ENCODE measurements at places on chromosomes 4 and X.
A peak's percentile ranks its signal among the peaks of the same experiment; 100 is the strongest.

DNA sequence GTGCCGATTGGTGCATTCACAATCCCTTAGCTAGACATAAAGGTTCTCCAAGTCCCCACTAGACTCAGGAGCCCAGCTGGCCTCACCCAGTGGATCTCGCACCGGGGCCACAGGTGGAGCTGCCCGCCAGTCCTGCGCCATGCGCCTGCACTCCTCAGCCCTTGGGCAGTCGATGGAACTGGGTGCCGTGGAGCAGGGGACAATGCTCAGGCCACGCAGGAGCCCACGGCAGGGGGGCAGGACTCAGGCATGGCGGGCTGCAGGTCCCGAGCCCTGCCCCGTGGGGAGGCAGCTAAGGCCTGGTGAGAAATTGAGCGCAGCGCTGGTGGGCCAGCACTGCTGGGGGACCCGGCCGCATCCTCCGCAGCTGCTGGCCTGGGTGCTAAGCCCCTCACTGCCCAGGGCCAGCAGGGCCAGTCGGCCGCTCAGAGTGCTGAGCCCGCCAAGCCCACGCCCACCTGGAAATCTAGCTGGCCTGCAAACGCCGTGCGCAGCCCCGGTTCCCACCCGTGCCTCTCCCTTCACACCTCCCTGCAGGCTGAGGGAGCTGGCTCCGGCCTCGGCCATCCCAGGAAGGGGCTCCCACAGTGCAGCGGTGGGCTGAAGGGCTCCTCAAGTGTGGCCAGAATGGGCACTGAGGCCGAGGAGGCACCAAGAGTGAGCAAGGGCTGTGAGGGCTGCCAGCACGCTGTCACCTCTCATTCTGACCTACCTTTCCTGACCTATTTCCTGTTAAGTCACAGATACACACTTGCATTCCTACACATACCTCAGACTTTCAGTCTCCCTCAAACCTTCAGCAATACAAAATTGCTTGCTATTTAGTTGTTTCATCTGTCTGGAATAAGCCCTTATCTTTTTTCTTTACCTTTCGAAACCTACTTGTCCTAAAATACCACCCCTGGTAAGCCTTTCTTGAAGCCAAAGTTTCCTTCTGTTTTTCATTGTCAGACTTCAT, 20.7 kb downstream of the UBE2K start:
- no peak for DNase-seq

DNA sequence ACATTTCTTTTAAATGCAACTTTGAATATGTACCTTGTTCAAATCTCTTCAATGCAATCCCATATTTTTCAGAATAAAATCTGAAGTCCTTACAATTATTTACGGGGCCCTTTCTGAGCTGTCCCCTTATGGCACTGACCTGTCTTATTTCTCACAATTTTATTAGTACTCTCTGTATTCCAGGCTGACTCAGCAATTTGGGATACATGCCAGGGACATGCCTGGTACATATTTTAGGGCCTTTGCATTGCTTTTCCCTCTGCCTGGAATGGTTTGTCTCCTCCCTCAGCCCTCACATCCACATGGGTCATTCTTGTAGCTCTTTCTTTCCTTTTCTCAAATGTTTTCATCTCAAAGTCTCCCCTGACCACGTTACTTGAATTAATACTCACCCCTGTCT, 172.2 kb upstream of the TECRL start:
- no peak for DNase-seq

GRCh38 chrX:6644411-6644810, 109.5 kb upstream of the VCX3A start:
- DNase-seq, result no peak

DNA sequence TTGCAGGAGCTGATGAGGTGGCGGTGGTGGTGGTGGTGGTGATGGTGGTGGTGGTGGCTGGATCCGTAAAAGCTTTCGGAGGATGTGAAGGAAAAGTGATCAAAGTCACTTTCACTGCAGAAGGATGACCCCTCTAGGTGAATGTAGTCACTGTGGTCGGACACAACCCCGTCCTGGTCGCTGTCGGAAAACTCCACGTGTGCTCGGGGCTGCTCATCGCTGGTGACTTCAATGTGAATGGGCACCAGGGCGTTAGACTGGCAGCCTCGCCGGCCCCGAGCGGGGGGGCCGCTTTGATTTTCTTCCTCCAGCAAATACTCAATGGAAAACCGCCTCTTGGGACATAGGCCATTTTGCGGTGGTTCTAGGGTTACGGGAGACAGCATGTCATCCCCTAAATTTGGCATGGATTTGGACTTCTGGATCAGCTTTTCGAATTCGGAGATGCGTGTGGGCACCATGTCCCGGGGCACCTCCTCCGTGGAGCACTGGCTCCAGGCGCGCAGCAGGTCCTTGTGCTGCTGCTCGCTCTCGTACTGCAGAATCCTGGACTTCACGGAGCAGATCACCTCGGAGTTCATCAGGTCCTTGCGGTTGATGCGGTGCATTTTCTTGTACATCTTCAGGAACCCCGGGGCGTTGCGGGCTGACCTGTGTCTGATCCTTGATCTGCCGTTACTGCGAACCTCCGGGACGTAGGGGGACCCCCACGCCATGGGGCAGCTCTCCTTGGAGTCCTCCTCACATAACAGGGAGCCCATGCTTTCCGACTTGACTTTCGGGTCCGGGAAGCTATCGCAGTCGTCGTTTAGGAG, 88.3 kb upstream of the PDLIM3 start:
- no peak for DNase-seq

- DNase-seq, result no peak
Measured at GRCh38 chr4:138707746-138708677, 307.6 kb upstream of the NOCT start.

- no peak for DNase-seq
Measured at GRCh38 chr4:168765726-168766125, 244.3 kb downstream of the CBR4 start.

DNA sequence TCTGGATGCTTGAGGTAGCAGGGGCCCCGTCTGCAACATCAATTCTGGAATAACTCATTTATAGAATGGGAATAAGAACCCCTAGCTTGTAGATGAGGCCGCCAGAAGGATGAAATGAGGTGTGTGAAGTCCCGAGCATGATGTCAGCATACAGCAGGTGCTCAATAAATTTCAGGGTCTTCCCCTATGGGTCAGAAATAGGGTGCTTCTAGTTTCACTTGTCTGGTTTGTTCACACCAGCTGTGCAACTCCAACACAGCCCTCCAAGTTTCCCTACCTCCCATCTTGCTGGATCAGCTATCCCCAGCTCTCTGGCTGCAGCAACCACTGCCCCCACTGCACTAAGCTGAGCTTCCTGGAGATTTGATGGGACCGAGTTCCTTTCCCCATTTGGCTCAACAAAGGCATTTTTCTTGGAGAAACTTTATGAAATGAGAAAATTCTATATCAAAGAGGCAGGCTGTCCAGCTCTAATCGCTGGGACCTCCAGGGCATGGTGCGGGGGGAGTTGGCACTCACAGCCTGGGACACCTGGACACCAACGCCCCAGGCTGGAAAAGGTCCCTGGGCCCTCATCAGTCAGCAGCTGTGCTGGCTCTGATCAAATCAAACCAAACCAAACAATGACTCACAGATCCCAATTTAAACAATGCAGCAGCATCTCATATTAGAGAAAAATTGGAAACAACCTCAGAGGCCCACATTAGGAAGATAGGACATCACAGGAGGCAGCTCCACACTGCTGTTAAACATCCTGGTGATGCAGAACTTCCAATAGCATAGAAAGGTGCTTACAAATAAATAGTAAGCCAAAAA, 13.3 kb downstream of the SLC2A9 start:
- DNase-seq, result no peak

GRCh38 chr4:94603170-94603747, 151.5 kb downstream of the PDLIM5 start:
- no peak for DNase-seq

- DNase-seq, result no peak
Measured at GRCh38 chr4:188455062-188455752, 316.0 kb downstream of the TRIML1 start.

- DNase-seq, result no peak
Measured at GRCh38 chr4:141643557-141643956, 7.2 kb downstream of the IL15 start.

- DNase-seq, result peak; percentile 20
Measured at GRCh38 chrX:71282514-71283402, 677 bp upstream of the NONO start.

GRCh38 chr4:122701965-122702364, 30.5 kb upstream of the BBS12 start:
- no peak for DNase-seq

DNA sequence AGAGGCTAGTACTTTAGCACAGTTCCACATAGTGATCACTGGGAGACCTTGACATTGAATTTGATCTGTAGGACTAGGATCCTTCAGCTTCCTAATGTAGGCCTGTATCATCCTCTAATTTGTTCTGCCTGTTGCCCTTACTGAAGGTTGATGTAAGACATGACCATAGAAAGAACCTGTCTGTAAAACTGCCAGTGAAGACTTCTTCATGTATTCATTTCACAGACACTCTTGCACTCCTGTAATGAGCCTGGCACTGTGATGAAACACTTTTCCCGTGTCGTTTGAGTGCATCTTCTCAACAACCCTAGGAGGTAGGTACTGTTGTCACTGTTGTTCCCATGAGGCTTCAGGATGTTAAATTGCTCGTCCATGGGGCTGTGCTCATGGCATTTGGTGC, 14.7 kb downstream of the RAB9A start:
- DNase-seq, result no peak

DNA sequence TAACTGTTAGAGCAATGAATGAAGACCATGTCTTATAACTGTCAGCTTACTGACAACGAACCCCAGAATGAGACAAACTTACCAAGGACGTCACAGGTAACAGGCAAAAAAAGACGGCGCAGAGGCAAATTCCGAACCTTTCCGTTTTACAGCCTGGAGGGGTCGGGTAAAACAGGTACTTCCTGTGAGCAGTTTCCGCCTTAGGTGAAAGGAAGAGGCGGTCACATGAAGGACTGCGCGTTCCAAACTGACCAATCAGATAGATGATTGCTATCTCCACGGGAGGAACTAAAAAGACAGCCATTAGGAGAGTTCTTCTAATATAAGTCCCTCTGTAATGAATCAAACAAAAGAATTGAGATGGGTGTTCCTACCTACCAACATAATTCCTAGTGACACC, at the start of gene COX7B2:
COX7B2 (minus strand) TSS at position 168 of the 400 bp plus-strand sequence. CDS start 174,053 bp downstream, outside the sequence.
- no peak for DNase-seq

DNA sequence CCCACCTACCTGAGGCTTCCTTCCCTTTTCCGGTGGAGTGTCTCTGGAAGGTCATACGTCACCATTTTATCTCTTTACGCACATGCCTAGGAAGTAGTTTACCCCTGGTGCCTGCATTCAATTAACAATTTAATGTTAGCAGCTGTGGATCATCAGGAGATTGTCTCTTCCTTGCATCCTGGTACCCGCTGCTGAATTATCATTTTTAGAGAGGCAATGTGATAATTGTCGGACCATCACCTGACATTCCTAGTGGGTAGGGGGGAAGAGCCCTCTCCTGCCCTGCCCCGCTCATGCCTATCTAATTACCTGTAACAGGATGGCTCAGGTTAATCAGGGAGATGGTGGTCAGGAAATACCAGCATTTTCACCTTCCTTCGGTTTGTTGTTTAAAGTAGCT, 863.6 kb downstream of the RPA4 start:
- no peak for DNase-seq

DNA sequence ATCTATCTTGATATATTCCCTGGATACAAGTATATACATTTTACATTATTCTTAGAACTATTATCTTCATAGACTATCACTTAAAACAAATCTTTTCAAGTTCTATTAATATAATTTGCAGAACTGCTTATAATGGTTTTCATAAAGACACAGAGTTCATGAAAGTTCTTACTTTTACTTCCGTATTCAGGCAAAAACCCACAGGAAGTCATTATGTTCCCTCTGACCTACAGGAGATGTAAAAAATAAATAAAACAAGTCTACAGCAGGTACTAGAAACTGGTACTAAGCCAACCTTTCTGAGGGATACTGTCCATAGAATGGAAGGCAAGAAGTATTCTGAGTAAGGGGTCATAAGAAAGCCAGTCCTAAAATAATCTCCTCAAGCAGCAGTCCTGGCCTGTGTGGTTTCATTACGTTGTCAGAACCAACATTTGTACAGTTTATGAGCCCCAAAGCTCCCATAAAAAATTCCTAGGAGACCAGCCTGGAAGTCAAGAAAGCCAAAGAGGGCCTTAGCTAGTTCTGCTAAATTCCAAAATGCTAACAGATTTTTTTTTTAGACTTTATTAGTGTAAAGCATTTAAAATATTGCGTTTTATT, 68.6 kb downstream of the CAMK2D start:
- no peak for DNase-seq

GRCh38 chrX:102515975-102516941, at the start of gene TMSB15A:
Gene TMSB15A (minus strand): TSS chrX:102516739.
- DNase-seq, result peak; percentile 30

DNA sequence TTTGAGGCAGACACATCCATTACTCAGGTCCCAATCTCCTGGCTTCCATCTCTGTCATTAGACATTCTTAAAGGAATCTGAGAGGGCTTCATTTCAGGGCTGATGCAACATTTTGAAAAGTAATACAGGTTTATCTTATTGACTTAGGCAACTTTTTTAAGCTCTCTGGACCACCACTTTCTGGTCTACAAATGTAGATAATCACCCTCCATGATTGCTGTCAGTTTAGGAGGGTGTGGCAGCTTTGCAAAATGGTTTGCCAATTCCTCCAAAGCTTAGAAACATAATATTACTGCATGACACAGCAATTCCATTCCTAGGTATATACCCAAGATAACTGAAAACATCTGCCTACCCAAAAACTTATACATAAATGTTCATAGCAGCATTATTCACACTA, 77.6 kb downstream of the ARHGAP6 start:
- no peak for DNase-seq

GRCh38 chr4:66956426-66956825, 588.9 kb downstream of the CENPC start:
- DNase-seq, result no peak

- DNase-seq, result no peak
Measured at GRCh38 chr4:88137112-88137511, 21.3 kb downstream of the ABCG2 start.

- DNase-seq, result no peak
Measured at GRCh38 chrX:1419545-1420355, 27.8 kb upstream of the SLC25A6 start.

DNA sequence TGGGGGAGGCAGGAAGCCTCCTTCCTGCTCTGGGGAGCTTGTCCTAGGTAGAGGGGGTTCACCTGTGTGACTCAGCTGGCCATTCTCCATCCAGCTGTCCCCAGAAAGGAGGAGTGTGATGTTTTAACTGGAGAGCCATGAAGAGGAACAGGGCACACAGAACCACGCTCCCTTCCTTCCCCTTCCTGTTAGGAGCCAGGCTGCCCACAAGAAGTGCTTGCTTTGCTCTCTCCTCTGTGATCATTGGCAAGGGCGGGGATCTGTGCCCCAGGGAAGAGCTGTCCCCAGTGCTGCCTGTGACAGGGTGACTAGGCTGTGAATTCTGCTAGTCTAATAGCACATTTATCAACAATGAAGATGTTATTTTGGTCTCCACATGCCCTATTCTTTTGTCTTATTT, 169.6 kb upstream of the GATB start:
- DNase-seq, result no peak

DNA sequence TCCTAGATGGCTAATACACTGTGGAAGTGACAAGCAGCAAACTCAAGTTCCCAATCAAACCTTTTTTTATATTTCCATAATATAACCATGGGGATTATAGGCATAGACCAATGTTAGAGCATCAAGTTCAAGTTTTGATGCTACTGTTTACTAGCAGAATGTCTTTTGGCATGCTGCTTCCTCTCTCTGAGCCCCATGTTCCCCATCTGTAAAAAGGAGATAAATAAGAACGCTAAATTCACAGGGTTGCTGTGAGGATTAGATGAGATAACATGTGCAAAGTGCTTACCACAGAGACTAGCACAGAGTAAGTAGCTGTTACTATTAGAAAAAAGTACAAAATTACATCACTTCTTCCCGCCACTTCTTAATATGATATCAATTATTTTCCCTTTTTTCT, 18.0 kb downstream of the MBNL3 start:
- DNase-seq, result no peak

GRCh38 chr4:76459291-76459723, 24.3 kb downstream of the SHROOM3 start:
- DNase-seq, result no peak

All from effector CD8-positive, alpha-beta T cell (primary cell).